ENCODE measurements at places on chromosomes 11 and 22.

- DNase-seq, result no peak
Observed at GRCh38 chr11:125457814-125458343, 38.2 kb downstream of the FEZ1 start.

- no peak for DNase-seq
Observed at GRCh38 chr22:37065961-37066360, 14.4 kb downstream of the KCTD17 start.

GRCh38 chr11:2084721-2085120 is 54.5 kb downstream of the IGF2 start:
- no peak for DNase-seq

- no peak for DNase-seq
Observed at GRCh38 chr11:60378354-60378753, at the start of gene MS4A7. MS4A7 (plus strand) TSS chr11:60378532; CDS start chr11:60383142, 4,610 bp downstream.

DNA sequence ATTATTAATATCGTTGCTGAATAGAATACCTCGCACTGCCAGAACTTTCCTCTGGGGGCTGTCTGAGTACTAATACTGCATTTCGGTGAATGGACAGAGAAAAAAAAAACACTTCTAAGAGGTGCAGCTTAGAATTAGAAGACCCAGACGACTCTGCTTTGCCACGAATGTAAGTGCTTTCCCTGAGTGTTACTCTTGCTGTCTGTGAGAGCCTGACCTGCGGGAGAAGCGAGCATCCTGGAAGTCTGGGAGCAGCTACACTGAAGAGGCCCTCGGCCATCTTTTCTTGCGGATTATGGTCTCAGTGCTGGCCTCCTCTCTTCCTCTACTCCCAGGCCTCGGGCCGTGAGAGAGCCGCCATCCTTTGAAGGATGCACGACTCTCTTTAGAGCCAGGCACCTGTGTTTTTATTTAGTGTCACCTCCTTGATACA is 94.9 kb downstream of the SCN3B start:
- DNase-seq, result no peak

GRCh38 chr11:59243633-59244032 is 30.9 kb upstream of the MPEG1 start:
- no peak for DNase-seq

GRCh38 chr11:119583585-119583984 is 145.4 kb downstream of the NECTIN1 start:
- DNase-seq, result no peak

- DNase-seq, result no peak
Observed at GRCh38 chr11:131661132-131661531, 290.7 kb downstream of the NTM start.

- no peak for DNase-seq
Observed at GRCh38 chr11:15976433-15977045, 379.8 kb downstream of the SOX6 start.

DNA sequence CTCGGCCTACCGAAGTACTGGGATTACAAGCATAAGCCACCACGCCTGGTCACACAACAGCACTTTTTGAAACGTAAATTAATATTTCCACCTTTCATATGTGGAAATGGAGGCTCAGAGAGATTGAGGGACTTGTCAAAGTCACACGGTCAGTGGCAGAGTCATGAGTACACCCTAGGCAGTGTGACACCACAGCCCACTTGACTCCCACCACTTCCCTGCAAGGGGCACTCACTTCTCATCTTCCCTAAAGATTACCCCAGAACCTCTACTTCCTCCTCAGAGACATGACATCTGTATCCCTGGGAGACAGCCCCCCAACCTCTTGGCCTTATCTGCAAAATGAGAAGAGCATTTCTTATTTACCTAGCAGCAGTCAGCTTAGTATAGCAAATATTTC is 16.5 kb upstream of the MYOD1 start:
- no peak for DNase-seq

- peak; percentile 35 for DNase-seq
Observed at GRCh38 chr22:19941365-19942082, at the start of the genes COMT and TXNRD2. COMT (plus strand) TSS chr22:19941772; CDS start chr22:19962527, 20,755 bp downstream. TXNRD2 (minus strand) TSS chr22:19941818; CDS start chr22:19941803, 15 bp downstream.
